NCI-H187 (cell line): ENCODE measurements at places on chromosomes 13 and 19.

- DNase-seq: no peak
These were observed 253.6 kb downstream of the ATP8A2 start for GRCh38 chr13:25625414-25625813.

GRCh38 chr19:35352177-35352447 is 4.4 kb downstream of the FFAR1 start:
- DNase-seq: no peak

DNA sequence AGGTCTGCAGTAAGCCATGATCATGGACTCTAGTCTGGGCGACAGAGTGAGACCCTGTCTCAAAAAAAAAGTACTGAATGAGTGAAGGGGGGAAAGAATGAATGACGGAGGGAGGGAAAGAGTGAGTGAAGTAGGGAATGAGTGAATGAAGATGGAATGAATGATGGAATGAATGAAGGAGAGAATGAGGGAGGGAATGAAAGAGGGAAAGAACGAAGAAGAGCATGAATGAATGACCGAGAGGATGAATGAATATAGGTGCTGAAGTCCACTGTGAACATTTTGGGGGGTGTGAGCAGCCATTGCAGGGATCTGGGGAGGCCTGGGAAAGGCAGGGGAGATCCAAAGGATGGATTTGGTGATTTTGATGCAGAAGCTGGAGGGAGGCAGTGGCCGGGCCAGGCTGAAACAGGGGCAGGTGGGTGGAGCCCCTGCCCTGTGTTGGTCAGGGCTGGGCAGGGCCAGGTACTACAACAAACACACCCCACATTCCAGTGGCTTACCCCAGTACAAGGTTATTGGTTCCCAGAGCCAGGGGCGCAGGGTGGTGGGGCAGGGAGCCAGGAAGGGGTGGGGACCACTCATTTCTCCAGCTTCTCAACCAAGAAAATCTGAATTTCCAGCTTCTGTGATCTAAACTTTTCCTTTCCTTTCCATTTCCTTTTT is 14.3 kb downstream of the SLC27A1 start:
- no peak for DNase-seq

GRCh38 chr19:30679153-30679702 is 307.0 kb downstream of the ZNF536 start:
- no peak for DNase-seq

DNA sequence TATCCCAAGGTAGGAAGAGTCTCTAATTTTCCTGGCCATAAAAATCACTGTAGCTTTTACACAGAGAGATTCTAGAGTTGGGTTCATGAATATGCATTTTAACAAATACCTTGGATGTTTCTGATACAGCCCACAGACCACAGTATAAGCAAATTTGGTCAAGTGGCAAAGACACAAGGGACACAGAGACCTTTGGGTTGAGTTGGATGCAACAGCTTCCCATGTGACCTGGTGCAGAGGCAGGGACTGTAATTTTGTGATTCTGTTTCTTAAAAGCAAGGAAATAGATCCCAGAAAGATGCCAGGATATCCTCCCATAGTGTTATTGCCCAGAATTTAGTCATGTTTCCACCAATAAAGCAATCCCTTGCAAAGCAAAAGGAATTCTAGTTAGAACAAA is 27.0 kb downstream of the FPR3 start:
- DNase-seq: no peak

GRCh38 chr13:107025991-107026390 is 458.1 kb upstream of the ARGLU1 start:
- DNase-seq: no peak

DNA sequence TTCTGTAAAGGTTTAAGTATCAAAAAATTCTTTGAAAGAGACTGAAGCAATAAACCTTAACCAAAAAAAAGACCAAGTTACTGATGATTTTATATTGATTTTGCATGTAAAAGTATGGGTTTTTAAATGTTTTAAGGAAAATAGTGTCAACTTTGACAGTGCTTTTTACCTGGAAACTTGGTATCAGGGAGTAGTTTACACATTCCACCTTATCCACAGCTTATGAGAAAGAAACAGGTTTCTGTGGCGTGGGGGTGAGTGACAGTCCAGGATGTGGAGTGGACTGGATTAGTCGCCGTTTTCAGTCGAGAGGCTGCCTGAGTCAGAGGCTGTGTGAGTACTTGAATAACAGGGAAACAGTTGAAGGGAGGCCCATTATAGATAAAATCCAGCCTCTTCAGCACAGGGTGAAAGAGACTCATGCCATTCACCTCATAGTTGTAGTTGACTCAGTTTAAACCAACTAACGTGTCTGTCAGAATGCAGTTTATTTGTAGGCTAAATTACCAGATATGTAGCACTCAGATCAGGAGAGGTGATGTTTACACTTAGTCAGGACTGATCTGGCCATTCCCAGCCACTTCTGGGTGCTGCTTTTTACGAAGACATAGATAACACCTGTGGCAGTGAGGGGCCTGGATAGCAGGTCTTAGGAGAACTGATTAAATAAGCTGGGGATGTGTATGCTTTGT is 595 bp upstream of the GPR183 start:
- no peak for DNase-seq

GRCh38 chr13:99659866-99660554 is 158.7 kb downstream of the TM9SF2 start:
- no peak for DNase-seq

- no peak for DNase-seq
These were observed 40.8 kb upstream of the ISYNA1 start for GRCh38 chr19:18478545-18479311.

- no peak for DNase-seq
These were observed 3.3 kb upstream of the UQCR11 start for GRCh38 chr19:1608359-1609102.

GRCh38 chr13:108827646-108828045 is 198.2 kb downstream of the MYO16 start:
- no peak for DNase-seq

GRCh38 chr13:33401238-33401637 is 115.7 kb upstream of the STARD13 start:
- DNase-seq: no peak

DNA sequence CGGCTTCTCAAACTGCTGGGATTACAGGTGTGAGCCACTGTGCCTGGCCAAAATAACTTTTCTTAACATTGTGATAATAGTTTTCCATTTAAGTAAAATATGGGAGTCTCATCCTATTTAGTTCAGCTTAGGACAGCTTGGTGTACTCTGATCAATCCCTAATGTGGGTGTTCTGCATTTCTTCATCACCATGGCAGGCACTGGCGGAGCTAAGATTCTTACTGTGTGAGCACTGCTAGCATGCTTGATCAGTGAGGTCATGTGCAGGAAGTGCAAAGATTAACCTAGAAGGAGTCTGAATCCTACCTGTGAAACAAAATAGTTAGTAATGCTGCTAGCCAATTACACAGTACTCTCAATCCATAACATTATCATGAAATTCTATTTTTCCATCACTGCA is 1684.2 kb upstream of the SLC10A2 start:
- no peak for DNase-seq

- DNase-seq: no peak
These were observed 69.5 kb downstream of the PTPRS start for GRCh38 chr19:5271145-5271544.

DNA sequence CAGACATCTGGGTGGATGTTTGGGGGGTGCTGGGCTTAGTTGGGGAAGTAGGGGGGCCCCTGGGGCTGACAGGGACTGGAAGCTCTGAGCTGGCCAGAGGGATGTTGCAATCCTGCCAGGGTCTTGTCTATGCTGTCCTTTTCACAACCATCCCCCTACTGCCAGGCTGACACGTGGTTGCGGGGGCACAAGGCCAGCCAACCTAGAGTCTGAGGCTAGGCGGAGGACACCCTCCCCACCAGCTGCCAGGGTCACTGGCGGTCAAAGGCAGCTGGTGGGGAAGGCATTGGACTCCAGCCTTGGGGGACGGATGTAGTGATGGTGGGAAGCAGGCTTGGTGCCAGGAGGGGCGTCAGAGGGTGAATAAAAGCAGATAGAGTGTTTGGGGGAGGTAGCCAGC is 1.6 kb upstream of the APOC1 start:
- DNase-seq: no peak

- DNase-seq: no peak
These were observed 48.0 kb downstream of the GGACT start for GRCh38 chr13:100540621-100541020.

DNA sequence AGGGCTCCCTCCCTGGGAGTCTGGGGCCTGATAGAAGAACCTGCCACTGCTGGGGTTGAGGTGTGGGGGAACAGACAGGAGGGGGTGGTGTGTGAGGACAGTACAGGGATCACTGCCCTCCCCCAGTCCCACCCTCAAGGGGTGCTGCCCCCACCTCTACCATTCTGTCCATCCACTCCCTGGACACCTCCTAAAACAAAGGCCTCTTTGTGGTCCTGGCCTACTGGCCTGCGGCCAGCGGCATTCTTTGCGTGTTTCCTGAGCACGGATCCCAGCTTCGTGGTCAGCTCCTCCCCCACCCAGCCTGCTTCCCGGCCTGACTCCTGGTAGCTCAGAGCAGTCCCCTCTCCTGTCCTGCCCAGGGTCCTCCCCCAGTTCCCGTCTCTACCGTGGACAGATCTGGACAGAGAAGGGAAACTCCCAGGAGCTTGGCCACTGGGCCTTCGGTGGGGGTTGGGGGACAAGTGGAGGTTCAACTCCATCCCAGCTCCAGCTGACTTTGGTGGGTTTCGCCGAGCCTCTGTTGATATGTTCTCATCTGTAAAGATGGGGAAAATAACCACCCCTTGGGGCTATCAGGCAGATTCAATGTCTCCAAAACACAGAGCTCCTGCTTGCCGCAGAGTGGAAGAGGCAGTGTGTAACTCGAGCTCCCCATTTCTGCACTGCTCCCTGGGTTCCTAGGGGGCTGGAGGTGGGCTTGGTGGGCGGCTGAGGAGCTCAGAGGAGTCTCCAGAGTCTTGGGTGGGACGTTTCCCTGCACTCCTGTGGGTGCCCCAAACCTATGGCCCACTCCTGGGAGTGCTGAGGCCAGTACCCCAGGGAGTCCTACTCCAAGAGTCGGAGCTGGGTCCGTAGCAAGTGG is 48.7 kb downstream of the LYL1 start:
- no peak for DNase-seq

DNA sequence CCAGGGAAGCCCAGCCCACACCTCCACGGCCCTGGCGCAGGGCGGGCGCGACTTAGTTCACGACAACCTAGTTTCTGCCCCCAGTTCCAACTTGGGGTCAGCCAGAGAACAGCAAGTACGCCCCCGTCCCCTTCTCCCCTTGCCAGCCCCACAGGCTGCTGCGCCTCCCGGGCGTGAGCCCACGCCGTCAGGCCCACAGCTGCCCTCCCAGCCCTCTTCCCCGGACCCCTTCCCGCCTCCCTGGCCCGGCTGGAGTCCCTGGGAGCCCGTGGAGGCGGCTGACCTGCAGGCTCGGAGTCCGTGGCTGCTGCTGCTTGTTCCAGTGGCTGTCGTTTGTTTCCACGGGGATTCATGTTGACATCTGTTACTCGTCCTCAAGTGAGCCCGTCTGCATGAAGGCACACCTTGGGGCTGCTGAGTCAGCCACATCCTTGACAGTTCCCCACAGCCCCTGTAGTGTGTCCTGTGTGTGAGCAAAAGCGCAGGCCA is 86.0 kb downstream of the ATP11A start:
- DNase-seq: no peak

GRCh38 chr13:45623516-45624090 is 8.1 kb upstream of the ERICH6B start:
- DNase-seq: no peak

- DNase-seq: no peak
These were observed 1.0 kb upstream of the ETFB start for GRCh38 chr19:51367255-51367564.

DNA sequence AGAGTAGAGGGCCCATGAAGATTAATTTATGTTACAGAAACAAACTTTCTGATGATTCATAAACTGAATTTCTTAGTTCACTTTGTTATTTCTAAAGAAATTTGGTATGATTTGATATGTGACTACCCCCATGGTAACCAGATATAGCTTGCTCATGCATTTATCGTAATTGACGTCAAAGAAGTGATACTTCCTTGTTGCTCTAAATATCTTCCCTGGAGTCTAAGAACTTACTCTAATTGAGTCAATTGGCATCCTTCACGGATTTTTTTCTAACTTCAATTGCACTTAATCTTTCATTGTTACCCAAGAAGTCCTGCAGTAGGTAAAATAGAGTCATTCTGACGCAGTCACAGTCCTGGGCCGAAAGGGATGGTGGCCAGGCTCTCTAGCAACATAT is 240.9 kb downstream of the GPC5 start:
- no peak for DNase-seq

DNA sequence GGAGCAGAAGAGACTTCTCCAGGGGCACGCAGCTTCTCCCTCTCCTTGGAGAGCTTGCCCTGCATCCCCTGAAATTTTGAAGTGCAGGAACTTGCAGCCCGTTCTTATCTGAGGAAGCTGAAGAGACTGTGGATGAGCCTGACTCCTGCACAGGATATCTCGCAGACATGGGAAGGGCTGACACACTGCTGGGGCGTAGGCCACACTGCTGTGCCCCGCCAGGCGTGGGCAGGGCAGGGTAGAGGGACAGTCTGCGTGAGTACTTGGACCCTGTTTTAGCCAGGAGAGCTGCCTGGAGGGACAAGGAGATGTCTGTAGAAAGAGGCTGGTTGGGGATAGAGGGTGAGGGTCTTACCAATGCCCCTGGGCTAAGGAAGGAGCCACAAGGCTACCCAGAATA is 353.7 kb upstream of the NBEA start:
- DNase-seq: no peak
